ENCODE measurements at places on chromosomes 4 and X. TPM values are rescaled to one million over a fixed set of nuclear protein-coding genes. Genes with fewer than 3 reads are reported as not detected.

The TEX13C gene
- total RNA-seq: not detected

The SMPX gene
- not detected for total RNA-seq

The BTK gene
- total RNA-seq: 4.4 TPM

The S100P gene
- total RNA-seq: 18.2 TPM

The PLK4 gene
- 6.6 TPM for total RNA-seq

The FAM47A gene
- total RNA-seq: not detected

DNA sequence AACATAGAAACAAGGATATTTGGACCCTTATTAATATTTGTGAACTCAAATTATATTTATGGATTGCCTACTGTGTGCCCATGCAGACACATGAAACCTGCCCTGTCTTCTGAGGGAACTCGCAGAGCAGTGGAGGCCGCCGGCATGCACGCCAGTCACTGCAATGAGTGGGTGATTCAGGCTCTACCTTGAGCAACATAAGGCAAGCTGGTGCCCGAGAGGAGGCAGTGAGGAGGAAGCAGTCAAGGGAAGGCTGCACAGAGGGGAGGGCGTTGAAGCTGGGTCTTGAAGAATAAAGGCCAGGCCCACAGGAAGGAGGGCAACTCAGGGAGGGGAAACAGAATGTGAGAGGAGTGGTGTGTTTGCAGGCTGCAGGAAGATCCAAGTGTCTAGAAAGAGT is 52.8 kb downstream of the PPEF2 start:
- no peak for DNase-seq

- no peak for DNase-seq
Measured at GRCh38 chr4:163833669-163834068, 339.2 kb downstream of the TMA16 start.

DNA sequence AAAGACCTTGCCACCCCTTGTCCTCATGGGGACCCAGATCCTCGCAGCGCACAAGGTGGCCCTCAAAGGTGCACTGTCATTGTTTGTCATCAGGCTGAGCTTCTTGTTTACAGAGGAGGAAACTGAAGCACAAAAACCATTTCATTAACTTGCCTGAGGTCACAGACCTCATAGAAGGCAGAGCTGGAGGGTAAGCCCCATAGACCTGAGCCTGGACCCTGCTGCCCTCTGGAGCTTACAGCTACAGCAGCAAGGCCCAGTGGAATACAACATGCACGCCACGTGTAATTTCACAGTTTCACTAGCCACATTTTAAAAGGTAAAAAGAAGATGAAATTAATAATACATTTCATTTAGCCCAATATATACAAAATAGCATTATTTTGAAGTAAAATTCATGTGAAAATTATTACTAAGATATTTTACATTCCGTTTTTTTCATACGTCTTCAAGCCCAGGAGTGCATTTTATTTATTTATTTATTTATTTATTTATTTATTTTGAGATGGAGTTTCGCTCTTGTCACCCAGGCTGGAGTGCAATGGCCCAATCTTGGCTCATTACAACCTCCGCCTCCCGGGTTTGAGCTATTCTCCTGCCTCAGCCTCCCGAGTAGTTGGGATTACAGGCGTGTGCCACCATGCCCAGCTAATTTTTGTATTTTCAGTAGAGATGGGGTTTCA is 8.8 kb downstream of the JAKMIP1 start:
- no peak for DNase-seq

- no peak for DNase-seq
Measured at GRCh38 chr4:176611381-176611780, 181.3 kb downstream of the VEGFC start.

GRCh38 chr4:59387759-59388758 is 1812.1 kb upstream of the ADGRL3 start:
- DNase-seq: no peak

- no peak for DNase-seq
Measured at GRCh38 chrX:13952581-13952980, 77.1 kb downstream of the GEMIN8 start.

GRCh38 chrX:20143111-20143510 is 1.5 kb upstream of the EIF1AX start:
- DNase-seq: no peak

- no peak for DNase-seq
Measured at GRCh38 chrX:53266914-53267313, 14.5 kb downstream of the IQSEC2 start.

GRCh38 chr4:25029479-25030276 is 1.1 kb downstream of the LGI2 start:
- DNase-seq: no peak

GRCh38 chr4:110245577-110245976 is 47.2 kb upstream of the ELOVL6 start:
- no peak for DNase-seq

- DNase-seq: no peak
Measured at GRCh38 chrX:34365471-34365870, 233.4 kb upstream of the FAM47A start.

DNA sequence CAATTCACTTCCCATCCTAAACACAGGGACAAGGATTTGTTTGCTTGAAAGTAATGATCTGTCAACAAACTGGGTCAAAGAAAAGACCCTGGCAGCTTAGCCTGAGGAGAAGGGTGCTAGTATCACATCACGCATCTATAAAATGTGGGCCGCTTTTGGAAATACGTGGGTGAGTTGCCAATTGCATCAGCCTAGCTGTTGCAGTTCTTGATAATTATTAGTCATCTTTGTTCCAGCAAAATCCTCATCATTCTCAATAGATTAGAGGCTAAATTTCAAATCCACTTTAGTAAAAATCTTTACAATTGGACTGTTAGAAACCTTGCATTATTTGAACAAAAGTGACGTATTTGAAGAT is 33.6 kb upstream of the TAPT1 start:
- no peak for DNase-seq

DNA sequence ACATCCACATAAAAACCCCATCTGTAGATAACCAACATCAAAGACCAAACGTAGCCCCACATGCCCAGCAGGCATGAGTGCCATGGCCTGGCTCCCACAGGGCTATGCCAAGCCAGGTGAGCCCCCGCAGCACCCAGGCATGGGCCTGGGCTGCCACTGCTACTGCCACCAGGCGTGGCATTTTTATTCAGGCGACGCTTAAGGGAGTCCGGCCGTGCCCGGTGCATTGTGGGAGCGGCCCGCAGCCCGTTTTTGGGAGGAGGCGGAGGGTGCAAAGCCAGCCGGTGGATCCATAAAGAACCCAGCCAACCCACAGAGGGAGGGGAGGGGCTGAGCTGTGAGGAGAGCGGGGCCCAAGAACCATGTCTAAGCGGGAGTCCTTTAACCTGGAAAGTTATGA is 205.9 kb downstream of the CHIC1 start:
- DNase-seq: no peak

- DNase-seq: no peak
Measured at GRCh38 chr4:100060765-100061416, 110.8 kb upstream of the H2AZ1 start.

DNA sequence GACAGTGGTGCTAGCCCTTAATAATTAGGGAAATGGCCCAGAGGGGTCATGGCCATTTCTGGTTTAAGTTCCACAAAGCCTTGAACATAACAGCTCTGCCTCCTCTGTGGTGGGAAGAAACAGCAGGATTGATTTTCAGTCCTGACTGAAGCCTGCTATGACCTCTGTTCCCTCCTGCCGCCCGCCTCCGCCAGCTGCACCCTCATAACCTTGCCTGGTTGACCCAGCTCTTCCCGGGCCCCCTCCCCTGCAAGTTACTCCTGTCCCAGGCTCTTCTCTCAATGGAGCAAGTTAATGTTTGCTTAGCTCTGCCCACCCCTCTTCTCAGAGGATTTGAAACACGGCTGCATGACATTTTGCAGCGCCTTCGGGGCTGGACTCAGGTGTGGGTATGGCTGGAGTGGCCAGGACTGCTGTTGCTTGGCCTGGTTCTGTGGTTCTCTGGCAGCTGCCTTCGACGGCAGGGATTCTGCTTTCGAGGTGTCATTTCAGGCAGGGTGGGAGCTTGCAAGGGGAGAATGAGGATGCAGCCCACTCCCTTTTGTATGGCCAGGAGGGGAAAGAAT is 27.3 kb downstream of the BCORL1 start:
- DNase-seq: no peak
